ENCODE measurements at places on chromosomes 2 and 18. TPM values are rescaled to one million over a fixed set of nuclear protein-coding genes. Genes with fewer than 3 reads are reported as not detected.

The TXNDC2 gene
- not detected for total RNA-seq

DNA sequence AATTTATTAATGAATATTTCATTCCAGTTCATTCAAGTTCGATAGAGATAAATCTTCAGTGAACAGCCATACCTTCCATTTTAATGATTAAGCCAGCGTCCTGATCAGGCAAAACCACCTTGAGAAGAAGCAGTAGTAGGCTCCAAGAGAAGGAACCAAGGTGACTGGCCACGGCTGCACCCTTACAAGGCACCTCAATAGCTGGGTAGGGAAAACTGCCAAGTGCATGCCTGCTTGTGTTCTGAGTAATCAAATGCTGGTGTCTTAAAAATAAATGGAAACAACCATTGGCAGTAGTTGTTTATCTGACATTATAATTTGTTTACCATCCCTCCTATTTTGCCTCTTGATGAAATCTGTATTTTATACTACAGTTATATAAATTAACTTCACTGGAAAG, 10.0 kb upstream of the FEZ2 start:
- DNase-seq: no peak

DNA sequence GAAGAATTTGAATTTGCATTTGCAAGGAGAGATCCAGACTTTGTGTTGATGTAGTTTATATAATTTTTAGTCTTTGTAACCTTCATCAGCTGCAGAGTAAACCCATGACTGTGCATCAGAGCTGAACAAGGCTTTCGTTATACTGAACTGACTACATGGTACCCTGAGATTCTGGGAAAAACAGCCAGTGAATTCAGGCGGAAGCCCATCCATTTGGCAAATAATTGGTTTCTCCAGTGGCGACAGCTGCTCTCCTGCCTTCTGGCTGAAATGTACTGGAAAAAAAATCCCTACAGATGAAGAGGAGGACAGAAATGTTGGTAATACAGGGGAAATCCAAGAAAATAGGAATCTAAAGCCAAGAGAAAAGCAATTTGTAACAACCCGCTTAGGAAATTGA, 657.5 kb upstream of the CDH7 start:
- no peak for DNase-seq

The DGKD gene
- 63.6 TPM for total RNA-seq

GRCh38 chr2:202178346-202178958, 59.9 kb downstream of the SUMO1 start:
- DNase-seq: no peak

The UCN gene
- 0.60 TPM for total RNA-seq

DNA sequence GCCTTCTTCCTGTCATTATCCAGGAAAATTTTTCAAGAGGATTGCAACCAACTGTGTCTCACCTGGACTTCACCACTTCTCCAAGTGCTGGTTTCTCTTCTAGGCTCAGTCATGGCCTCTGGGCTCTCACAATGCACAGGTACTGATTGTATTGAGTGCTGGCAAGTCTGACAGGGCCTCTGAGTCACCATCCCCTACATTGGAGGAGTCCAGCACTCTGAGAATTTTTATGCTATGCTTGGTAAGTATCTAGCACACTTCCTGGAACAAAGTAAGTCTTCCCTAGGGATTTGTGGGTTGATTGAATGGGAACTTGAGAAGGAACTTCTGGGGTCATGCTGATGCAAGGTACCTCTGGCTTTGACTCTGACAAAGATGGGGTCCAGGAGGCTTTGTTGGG, 147.2 kb upstream of the CELF4 start:
- no peak for DNase-seq

DNA sequence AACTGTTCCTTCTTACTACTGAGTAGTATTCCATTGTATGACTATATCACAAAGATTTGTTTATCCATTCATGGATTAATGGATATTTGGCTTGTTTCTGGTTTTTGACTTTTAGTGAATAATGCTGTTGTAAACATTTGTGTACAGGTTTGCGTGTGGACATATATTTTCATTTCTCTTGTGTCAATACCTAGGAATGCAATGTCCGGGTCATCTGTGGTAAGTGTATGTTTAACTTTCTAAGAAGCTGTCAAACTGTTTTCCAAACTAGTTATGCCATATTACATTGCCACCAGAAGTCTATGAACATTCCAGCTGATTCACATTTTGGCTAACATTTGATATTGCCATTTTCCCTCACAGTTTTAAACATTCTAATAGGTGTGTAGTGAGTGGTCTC, 29.1 kb upstream of the SLC16A14 start:
- no peak for DNase-seq

GRCh38 chr18:47550611-47551010, 299.2 kb upstream of the SKOR2 start:
- no peak for DNase-seq

The ANKRD30B gene
- total RNA-seq: not detected

The SPATA3 gene
- total RNA-seq: not detected

- no peak for DNase-seq
These were observed 161.6 kb downstream of the CMPK2 start for GRCh38 chr2:6704077-6704476.

The TRIM43 gene
- total RNA-seq: not detected

- DNase-seq: no peak
These were observed 3.9 kb upstream of the SERPINB2 start for GRCh38 chr18:63883617-63884016.

GRCh38 chr2:52343706-52344266, 1311.9 kb upstream of the NRXN1 start:
- DNase-seq: no peak

DNA sequence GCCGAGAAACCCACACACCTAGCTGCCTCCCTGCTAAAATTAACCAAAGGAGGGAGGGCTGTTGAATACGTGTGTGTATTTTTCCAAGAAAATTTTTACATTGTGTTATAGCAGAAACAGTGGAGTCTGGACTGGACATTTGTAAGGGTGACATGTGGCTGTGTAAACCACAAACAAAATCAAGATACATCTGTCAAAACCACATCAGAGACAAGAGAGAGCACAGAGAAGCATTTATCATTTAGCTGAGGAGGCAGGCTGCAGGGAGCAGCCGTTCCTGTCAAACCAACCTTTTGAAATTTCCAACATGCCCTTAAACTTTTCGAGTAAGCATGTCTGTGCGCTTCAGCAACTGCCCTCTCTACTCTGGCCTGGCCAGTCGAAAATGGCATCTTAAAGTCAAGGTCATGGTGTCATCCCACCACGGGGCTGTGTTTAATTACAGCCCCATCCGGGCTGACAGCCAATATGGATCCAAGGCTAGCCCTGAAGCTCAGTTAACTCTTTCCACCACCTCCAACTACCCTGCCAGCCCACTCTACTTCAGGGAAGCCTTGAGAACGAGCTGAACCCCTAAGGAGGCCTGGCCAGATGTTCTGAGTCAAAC, 8.4 kb downstream of the BCL11A start:
- no peak for DNase-seq

The TMEFF2 gene
- total RNA-seq: not detected

The CNGA3 gene
- total RNA-seq: 0.43 TPM

DNA sequence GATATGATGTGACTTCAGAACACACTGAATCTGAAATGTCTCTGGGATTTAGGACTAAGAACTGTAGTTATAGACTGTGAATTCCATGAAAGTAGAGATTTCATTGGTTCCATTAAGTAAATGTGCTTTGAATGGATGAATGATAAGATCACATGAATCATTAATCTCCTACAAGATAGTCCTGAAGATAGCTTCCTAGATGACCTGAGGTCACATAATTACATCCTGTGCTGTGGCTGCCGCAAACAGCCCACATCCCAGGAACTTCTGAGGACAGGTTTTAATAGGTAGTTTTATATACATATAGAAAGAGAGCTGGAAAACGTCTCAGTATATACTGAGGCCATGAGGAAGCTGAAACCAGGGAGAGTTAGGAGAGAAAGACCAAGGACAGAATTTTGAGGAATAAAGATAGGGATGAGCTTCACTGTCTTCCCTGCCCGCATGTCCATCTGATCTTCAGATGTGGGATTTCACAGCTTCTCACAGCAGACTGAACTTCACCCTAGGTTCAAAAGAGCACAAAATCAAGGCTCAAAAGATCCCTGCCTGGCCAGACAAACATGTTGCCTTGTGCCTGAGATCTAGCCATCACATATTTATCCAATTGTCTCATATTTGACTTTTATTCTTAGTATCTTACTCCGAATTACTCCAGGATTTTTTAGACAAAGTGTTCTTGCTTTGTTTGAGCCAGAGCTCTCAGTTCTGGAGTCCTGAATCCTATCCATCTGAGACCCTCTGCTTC, 188.2 kb downstream of the IRS1 start:
- no peak for DNase-seq

DNA sequence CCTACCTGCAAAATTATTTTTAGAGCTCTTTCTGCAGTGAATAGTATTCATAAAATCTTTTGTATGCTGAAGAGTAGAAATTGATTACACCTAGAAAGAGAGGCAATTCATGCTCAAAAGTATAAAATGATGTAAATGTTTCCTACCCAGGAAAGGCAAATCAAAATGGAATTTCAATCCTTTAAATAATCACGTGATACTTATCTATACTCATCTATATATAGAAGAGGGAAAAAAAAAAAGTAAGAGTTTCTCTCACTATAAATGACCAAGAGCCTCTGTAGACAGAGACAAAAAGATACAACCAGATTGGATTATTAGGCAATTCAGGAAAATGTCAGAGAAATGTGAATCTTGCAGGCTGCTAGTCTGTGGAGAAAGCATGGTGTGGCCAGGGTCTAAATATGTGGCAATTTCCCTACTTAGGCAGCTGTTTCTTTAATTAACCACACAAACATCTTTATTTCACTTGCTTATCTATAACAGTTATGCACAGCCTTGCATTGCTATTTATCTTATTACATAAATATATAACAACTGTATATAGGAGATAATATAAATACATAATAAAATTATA, 39.5 kb downstream of the METTL8 start:
- DNase-seq: no peak

DNA sequence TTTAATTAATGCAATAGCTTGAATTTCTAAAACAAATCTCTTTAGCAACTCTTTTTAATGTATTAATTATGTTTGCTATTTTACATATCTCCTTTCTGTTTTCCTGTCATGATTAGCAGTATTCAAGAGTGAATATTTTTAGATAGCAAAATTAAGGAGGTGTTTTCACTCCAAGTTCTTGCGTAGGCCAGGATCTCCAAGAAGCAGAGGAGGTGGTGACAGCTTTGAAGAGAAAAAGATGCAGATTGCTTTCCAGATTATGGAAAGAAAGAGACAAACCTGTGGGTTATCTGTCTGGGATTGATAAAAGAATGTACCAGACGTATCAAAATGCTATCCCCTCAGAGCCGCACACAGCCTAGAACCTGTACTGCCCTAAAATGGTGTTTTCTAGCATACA, 163.5 kb upstream of the FAM98A start:
- DNase-seq: no peak

- no peak for DNase-seq
These were observed 160.9 kb downstream of the ZEB2 start for GRCh38 chr2:144358979-144359541.

The GTF2A1L gene
- not detected for total RNA-seq

The SERPINB10 gene
- total RNA-seq: not detected

The OR6B2 gene
- not detected for total RNA-seq

DNA sequence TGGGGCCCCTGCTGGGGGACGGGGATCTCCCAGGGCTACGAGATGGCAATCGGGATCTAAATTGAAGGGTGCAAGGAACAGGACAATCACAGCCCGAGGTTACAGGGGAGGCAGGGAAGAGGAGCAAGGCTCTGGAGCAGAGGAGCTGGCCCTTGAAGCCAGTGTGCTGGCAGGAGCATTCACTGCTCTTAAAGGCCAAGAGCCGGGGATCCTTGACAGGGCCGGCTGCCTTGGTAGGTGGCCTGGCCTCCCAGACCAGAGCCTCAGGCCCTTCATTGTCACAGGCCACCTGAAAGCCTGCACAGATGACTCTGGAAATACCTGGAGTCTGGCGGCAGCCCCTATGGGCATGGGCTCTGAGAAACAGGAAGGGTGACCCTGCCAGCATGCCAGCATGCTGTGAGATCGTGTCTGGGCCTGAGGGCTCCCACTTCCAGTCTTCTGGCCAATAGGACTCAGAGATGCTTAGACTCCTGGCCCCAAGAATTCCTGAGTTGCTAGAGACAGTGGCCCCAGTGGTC, 38.7 kb downstream of the PDIA6 start:
- no peak for DNase-seq

DNA sequence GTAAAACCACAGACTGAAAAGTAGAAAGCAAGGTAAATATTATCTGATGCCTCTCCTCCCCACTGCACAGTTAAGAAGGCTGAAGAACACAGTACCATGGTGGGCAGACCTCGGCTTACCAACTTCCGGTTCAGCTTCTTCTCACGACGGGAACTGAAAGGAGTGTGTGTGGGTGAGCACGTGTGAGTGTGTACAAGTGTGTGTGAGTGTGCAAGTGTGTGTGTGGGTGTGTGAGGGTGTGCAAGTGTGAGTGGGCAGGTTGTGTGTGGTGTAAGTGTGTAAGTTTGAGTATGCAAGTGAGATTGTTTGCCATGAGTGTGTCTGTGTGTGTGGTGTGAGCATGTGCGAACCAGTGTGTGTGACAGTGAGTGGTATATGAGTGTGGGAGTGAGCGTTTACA, 103.5 kb downstream of the ADD2 start:
- DNase-seq: no peak
